Airway epithelial cell (primary cell): ENCODE measurements at places on chromosomes 16 and 17. TPM values are rescaled to one million over a fixed set of nuclear protein-coding genes. Genes with fewer than 3 reads are reported as not detected.

The SLC16A11 gene
- 0.35 TPM in 1 of 2 replicates, not detected in the other for total RNA-seq

The TLCD3B gene
- 0.14 TPM in 1 of 2 replicates, not detected in the other for total RNA-seq

The ABCA8 gene
- total RNA-seq = not detected in 2 replicates

The ALOX15B gene
- total RNA-seq = 50.2 and 69.3 TPM in 2 replicates

The SYNRG gene
- total RNA-seq = 7.7 and 8.8 TPM in 2 replicates

The TEX14 gene
- not detected in 2 replicates for total RNA-seq

The KRT24 gene
- total RNA-seq = 1.5 and 2.5 TPM in 2 replicates

The MMP2 gene
- 50.8 and 56.6 TPM in 2 replicates for total RNA-seq

The FAM117A gene
- total RNA-seq = 2.8 and 6.1 TPM in 2 replicates

The RAPGEFL1 gene
- total RNA-seq = 58.6 and 63.5 TPM in 2 replicates

The OR4D2 gene
- not detected in 2 replicates for total RNA-seq

The CACNG1 gene
- total RNA-seq = not detected in 2 replicates

The PYDC1 gene
- not detected in 2 replicates for total RNA-seq

The RCVRN gene
- not detected in 2 replicates for total RNA-seq

The CDH16 gene
- total RNA-seq = 1.6 and 3.0 TPM in 2 replicates

The CACNA1H gene
- total RNA-seq = 0.07 and 0.37 TPM in 2 replicates

The NME1 gene
- 268 and 272 TPM in 2 replicates for total RNA-seq

The NOB1 gene
- total RNA-seq = 39.8 and 47.3 TPM in 2 replicates

The MYO19 gene
- total RNA-seq = 55.6 and 81.4 TPM in 2 replicates

The KRTAP4-6 gene
- total RNA-seq = not detected in 2 replicates

The CASKIN1 gene
- total RNA-seq = 0.42 and 0.46 TPM in 2 replicates

The KCNG4 gene
- total RNA-seq = not detected in 2 replicates

The FOXC2 gene
- 0.19 and 2.0 TPM in 2 replicates for total RNA-seq

The TP53TG3C gene
- total RNA-seq = not detected in 2 replicates

The ZNF263 gene
- total RNA-seq = 31.0 and 34.0 TPM in 2 replicates

The FBXO39 gene
- total RNA-seq = 0.07 TPM in 1 of 2 replicates, not detected in the other

The EVI2B gene
- 0.14 TPM in 1 of 2 replicates, not detected in the other for total RNA-seq

The ZNF319 gene
- 4.5 and 4.7 TPM in 2 replicates for total RNA-seq

The CA7 gene
- not detected in 2 replicates for total RNA-seq

The TMC7 gene
- total RNA-seq = 1.8 and 3.2 TPM in 2 replicates

The OR1A1 gene
- not detected in 2 replicates for total RNA-seq

The KRT36 gene
- total RNA-seq = not detected in 2 replicates

The PTX4 gene
- not detected in 2 replicates for total RNA-seq

The PRAC2 gene
- total RNA-seq = not detected in 2 replicates

The DLX4 gene
- 0.14 TPM in 1 of 2 replicates, not detected in the other for total RNA-seq

The MT1H gene
- not detected in 2 replicates for total RNA-seq

The CCL7 gene
- total RNA-seq = not detected in 2 replicates

The PIK3R6 gene
- total RNA-seq = 0.07 TPM in 1 of 2 replicates, not detected in the other

The PRSS33 gene
- total RNA-seq = not detected in 2 replicates

The ADAD2 gene
- total RNA-seq = not detected in 2 replicates

The CNP gene
- 52.0 and 62.0 TPM in 2 replicates for total RNA-seq

The MYCBPAP gene
- total RNA-seq = 0.60 TPM in 1 of 2 replicates, not detected in the other

The ANKFN1 gene
- total RNA-seq = 0.05 and 0.07 TPM in 2 replicates

The ZNF750 gene
- 26.7 and 33.1 TPM in 2 replicates for total RNA-seq

The DNAH17 gene
- not detected in 2 replicates for total RNA-seq

The NRN1L gene
- total RNA-seq = 0.60 TPM in 1 of 2 replicates, not detected in the other

The TPSG1 gene
- total RNA-seq = not detected in 2 replicates

The GP2 gene
- not detected in 2 replicates for total RNA-seq

The FOXJ1 gene
- not detected in 2 replicates for total RNA-seq

The SPIRE2 gene
- 1.1 and 1.2 TPM in 2 replicates for total RNA-seq

The KRTAP1-1 gene
- not detected in 2 replicates for total RNA-seq

The CLEC18C gene
- total RNA-seq = 0.14 TPM in 1 of 2 replicates, not detected in the other

The MRTFB gene
- 5.8 and 14.9 TPM in 2 replicates for total RNA-seq

The DRC3 gene
- total RNA-seq = 0.21 TPM in 1 of 2 replicates, not detected in the other

The KRT20 gene
- not detected in 2 replicates for total RNA-seq

The ATP2C2 gene
- total RNA-seq = 12.9 and 20.0 TPM in 2 replicates

The TBC1D3I gene
- total RNA-seq = 0.28 TPM in 1 of 2 replicates, not detected in the other

The RASL10B gene
- 0.35 and 0.60 TPM in 2 replicates for total RNA-seq

The FHOD1 gene
- total RNA-seq = 26.0 and 26.4 TPM in 2 replicates

The CANT1 gene
- 52.5 and 69.6 TPM in 2 replicates for total RNA-seq
